Stimulated activated CD4-positive, alpha-beta T cell treated with anti-CD3 and anti-CD28 coated beads, Interleukin-1b, Interleukin-23, amount 100 ng/mL, for 1 hour (primary cell): ENCODE measurements at places on chromosomes 4 and X.

GRCh38 chrX:6384371-6384770 is 150.5 kb downstream of the VCX3A start:
- no peak for DNase-seq

DNA sequence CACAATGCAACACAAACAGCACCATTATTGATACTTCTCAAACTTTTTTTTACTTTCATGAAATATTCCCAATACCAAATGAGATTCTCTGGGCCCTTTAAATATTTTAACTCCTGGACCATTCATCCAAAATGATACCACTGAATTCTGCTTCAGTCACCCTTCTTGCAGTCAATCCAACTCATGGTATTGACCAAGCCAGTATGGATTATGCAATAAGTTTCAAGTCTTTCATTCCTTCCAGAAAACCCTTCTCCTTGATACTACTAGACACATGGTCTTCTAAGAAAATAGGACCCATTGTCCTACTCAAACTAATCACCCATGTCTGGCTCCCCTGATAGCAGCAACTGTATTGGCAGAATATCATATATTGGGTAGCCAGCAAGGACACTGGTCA is 23.0 kb downstream of the ZNF721 start:
- DNase-seq: no peak

GRCh38 chr4:22090661-22091351 is 142.2 kb upstream of the KCNIP4 start:
- no peak for DNase-seq

- no peak for DNase-seq
Measured at GRCh38 chrX:107421337-107421861, 28.1 kb upstream of the FRMPD3 start.

DNA sequence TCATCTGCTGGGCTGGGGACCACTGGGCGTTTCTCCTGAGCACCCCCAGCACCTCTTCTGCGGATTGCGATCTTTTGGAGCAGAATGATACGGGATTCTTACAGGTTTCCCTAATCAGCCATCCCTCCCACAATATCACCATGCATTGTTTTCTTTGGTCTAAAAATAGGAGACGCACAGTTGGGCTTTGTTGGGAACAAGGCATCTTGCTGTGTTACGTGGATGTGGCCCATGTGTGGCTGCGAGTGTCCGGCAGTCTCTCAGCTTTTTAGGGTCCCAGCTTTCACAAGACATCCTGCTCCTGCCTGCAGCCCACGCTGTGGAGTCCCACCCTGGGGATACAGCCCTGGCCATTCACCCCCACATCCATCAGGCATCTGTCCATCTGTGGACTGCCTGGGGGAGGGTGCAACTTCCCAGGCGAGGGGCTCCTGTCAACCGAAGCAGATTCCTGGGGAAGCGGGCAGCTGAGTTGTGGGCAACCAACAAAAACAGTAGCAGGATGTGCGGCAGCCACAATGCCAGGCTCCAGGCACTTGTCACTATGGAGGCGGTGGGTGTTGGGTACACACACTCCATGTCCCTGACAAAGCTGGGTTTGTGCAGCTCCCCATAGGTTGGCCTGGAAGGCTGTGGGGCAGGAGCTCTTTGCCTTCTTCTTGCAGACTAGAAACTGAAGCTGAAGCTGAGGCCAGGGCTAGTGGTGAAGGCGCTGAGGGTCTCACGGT is 185.5 kb upstream of the PSAPL1 start:
- no peak for DNase-seq

- no peak for DNase-seq
Measured at GRCh38 chr4:133839326-133839725, 362.3 kb downstream of the PABPC4L start.

DNA sequence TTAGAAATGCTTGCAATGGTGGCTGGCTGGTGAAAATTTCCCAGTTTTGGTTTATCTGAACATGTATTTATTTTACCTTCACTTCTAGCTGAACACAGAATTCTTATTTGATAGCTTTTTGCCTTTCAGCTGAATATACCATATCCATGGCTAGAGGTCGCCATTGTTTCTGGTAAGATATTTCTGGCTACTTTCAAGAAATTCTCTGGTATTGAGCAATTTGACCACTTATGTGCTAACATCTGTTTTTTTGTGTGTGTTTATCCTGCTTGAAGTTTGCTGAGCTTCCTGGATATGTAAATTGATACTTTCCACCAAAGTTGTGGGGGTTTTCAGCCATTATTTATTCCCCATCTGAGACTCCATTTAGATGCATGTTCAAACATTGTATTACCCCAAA is 75.4 kb downstream of the FBXW7 start:
- no peak for DNase-seq

DNA sequence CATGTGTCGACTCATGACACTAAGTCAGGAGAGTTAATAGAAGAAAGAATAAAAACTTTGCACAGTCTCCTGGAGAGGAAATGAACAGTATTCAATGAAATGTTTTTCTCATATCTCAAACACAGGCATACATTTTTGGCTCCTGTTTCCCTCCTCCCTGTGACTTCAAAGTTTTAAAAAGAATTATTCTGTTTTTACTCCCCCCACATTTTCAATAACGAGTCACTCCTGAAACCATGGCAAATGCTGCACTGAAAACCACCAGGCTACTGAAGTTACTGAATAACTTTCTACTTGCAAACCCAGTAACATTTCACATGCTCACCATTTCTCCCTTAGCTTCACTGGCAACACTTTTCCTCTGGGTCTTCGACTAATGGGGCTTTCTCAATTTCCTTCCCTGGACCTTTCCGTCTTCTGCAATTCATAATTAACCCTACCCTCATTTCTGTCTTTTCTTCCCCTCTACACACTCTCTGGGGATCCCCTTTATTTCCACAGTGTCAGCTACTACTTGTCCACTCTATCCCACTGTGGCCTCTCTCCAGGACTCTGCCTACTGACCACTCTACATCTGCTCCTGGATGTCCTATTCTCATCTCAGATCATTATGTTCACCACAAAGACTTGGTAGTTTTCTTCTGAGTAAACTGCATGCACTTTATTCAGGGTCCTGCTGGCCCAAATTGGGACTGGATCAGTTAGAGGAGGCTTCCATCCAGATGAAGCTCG is 225.8 kb upstream of the ETNPPL start:
- DNase-seq: no peak

GRCh38 chr4:94305466-94306225 is 37.0 kb downstream of the HPGDS start:
- no peak for DNase-seq

GRCh38 chrX:15549189-15550012 is 48.8 kb downstream of the BMX start:
- no peak for DNase-seq

GRCh38 chr4:39987485-39987884 is 9.8 kb upstream of the PDS5A start:
- DNase-seq: no peak

DNA sequence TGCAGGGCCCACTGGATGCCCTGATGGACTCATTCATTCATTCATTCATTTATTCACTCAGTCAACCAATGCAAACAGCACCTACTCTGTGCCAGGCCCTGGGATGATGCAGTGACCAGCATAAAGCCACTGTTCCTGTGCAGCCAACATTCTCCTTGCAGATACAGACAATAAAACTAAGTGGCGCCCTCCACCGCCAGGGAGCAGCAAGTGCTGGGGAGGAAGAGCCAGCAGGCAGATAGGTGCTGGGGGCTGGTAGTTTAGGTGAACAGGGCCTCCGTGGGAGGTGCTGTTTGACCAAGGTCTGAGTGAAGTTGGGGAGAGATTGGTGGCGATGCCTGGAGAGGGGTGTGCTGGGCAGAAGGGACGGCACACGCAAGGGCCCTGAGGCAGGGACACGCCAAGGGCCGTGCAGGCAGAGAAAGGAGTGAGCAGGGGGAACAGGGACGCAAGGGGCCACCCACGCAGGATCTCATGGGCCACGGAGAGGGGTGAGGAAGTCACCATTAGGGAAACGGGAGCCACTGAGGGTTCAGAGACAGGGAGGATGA is 65.5 kb downstream of the WFS1 start:
- DNase-seq: no peak

DNA sequence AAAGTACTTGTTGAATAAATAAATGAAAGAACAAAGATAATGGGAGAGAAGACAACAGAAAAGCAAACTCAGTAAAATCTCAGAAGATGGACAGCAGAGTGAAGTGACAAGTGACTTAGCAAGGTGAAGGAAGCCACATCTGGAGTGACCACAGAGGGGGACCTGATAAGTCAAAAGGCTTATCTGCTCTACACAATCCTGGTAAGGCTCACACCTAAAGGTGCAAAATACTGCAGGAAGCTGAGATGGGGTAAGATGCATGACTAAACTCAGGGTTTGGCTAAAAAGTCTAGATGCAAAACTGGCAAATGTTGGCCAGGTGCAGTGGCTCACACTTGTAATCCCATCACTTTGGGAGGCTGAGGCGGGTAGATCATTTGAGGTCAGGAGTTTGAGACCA is 22.2 kb downstream of the TRMT2B start:
- DNase-seq: no peak

- no peak for DNase-seq
Measured at GRCh38 chrX:71871367-71871766, 39.3 kb upstream of the NHSL2 start.

GRCh38 chr4:122930862-122931261 is 8.5 kb upstream of the NUDT6 start:
- no peak for DNase-seq

- no peak for DNase-seq
Measured at GRCh38 chr4:70703619-70704214, 15.4 kb downstream of the UTP3 start.

DNA sequence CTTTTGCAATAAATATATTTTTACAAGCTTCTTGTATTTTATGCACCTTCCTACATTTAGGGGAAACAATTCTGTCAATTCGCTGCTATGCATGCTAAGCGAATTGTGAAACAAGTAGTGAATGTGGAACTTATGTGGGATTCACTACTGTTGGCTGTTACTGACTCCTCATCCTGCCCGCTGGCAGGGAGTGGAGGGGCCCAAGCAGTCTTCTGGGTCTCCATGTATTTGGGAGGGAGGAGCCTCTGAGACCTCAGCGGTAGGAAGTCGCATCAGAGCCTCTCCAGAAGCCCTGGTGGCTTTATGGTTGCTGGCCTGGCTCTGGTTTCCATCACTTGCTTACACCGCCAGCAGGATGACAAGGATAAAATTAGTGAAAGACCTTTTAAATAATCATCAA is 3.7 kb upstream of the SETD7 start:
- DNase-seq: no peak

DNA sequence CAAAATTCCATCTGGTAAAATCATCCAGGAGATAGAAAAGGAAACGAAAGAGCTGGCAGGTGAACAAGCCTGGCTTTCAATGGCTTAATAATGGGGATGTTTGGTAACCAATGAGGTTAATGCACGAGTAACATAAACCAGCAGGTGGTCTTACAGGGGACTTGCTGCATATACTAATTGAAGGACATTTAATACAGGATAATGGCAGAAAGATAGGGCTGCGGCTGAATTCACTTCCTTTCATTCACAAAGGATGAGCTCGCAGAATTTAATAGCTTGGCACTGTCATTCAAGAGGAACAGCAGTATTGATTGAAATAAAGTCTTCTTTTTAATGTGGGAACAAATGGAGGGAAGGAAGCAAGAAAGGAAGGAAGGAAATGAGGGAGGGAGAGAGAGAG is 156.3 kb upstream of the RAI2 start:
- DNase-seq: no peak

- no peak for DNase-seq
Measured at GRCh38 chr4:103054030-103054429, 22.5 kb downstream of the SLC9B2 start.

- DNase-seq: no peak
Measured at GRCh38 chrX:39883666-39884065, 214.1 kb downstream of the BCOR start.

GRCh38 chrX:73215246-73215645 is 595 bp upstream of the NAP1L2 start:
- DNase-seq: no peak

GRCh38 chr4:38618505-38618904 is 45.5 kb upstream of the KLF3 start:
- DNase-seq: no peak

DNA sequence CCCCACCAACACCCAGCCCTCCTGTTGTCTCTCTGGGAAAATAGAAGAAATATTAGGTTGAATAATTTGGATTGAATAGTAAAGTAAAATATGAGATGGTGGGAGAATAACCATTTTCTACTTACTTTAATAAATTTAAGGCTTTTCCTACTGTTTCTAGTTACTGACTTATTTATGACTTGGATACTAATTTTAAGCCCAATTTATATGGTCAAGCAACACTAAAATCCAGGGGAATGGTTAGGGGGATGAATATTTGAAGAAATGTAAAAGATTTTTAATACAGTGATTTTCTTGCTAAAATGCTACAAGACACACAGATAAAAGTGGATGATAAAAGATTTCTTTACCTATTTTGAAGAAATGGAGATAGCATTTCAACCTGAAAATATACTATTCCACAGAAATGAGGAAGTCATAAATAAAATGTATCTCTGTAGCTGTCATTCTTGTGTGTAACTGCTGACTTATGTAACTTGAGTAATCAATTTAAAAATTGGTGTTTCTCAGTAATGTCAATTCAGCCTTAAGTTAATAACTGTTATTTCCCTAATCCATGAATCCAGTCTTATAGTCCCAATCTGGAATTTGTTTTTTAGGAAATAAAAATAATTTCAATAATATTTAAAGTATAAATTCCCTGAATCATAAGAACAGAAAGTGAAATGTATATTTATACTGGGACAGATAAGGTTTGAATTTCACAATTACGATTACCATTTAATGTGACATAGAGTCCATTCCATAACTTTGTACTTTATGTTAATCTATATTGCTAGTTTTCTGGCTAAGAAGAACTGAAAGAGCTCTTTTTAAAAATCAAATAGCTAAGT is 24.3 kb upstream of the IL2 start:
- DNase-seq: no peak

GRCh38 chr4:110614976-110615352 is 7.9 kb downstream of the PITX2 start:
- DNase-seq: no peak

DNA sequence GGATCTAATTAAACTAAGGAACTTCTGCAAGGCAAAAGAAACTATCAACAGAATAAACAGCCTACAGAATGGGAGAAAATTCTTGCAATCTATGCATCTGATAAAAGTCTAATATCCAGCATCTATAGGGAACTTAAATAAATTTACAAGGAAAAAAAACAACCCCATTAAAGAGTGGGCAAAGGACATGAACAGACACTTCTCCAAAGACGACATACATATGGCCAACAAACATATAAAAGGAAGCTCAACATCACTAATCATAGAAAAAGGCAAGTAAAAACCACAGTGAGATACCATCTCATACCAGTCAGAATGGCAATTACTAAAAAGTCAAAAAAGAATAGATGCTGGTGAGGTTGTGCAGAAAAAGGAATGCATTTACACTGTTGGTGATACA is 134.8 kb upstream of the PAQR3 start:
- no peak for DNase-seq

GRCh38 chr4:74012130-74012529 is 13.7 kb upstream of the CXCL5 start:
- no peak for DNase-seq

- no peak for DNase-seq
Measured at GRCh38 chrX:150966235-150966634, 16.9 kb upstream of the HMGB3 start.

DNA sequence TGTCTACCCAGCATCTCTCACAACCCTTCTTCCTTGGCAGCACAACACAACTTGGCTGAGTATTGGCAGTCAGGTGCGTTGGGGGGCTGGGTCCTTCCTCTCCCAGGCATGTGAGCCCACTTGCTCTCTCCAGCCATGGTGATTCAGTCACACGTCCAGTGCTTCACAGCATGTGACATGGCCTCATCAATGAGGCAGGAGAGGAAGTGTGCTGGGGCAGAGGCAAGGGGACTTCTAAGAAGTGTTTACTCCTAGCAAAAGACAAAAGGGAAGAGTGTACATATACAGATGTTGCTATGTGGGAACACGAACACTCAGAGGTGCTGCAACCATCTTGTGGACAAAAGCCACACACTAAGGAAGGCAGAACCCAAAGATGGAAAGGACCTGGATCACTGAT is 380.8 kb downstream of the FBXW7 start:
- DNase-seq: no peak
